ENCODE measurements at places on chromosomes 5 and 9.

GRCh38 chr5:159094745-159095144 is 5.0 kb downstream of the EBF1 start:
- DNase-seq, result peak; percentile 66

- DNase-seq, result peak; percentile 73
These were observed 845 bp upstream of the NR4A3 start for GRCh38 chr9:99820685-99821395.

DNA sequence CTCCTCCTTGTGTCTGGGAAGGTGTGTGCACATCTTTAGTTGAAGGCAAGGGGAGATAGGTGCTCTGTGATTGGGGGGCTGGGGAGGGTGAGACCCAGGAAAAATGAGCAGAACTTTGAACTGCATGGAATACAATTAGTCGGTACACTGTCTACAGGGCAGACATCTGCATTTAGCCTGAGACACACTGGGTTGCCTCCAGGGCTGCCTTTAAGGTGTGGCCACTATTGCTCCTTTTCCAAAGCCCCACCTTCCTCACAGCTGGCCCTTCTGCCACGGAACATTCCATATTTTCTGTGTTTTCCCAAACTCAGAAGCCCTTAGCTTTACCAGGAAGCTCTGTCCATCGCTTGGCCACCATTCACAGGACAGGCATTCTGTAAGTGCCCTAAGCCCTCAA is 247.9 kb downstream of the HSPA4 start:
- no peak for DNase-seq

GRCh38 chr9:104279535-104280177 is 185.5 kb downstream of the SMC2 start:
- DNase-seq, result peak; percentile 60

GRCh38 chr5:176166427-176166826 is 71.8 kb upstream of the SIMC1 start:
- peak; percentile 63 for DNase-seq

DNA sequence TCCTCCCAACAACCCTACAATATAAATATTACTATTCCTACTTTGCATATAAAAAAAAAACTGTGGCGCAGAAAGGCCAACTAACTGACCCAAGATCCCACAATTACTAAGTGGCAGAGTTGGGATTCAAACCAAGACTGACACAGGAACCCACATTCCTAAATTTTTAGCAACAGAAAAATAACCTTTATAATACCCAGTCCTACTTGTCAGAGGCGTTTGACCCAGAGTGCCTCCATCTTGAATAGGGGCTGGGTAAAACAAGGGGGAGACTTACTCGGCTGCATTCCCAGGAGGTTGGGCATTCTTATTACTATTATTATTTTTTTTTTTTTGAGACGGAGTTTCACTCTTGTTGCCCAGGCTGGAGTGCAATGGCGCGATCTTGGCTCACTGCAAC is 2.0 kb upstream of the SLC30A5 start:
- DNase-seq, result no peak

DNA sequence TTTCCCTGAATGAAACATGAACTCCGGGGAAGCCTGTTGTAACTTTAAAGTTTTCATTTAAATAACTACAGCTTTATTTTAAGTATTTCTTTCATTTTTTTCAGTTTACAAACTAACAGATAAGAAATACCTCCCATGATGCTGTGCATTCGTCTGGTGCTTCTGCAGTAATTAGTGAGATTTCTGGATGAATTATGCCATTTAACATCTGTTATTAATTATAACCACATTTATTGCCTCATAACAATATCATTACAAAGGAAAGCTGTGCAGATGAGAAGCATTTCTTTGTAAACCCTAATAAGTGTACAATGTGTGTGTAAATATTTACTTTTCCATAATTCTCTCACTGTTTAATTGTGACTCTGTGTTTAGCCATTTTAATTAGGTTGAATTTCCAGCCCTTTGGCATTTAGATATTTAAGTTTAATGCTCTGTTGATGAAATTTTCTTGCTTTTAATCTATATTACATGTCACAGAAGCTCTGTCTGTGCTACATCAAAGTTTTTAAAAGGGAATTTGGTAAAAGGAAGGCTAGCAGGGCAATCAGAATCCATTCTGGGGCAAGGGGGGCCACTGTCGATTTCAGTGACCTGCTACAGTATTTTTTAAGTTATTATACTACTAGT is 418.0 kb downstream of the SPATA31D1 start:
- no peak for DNase-seq

DNA sequence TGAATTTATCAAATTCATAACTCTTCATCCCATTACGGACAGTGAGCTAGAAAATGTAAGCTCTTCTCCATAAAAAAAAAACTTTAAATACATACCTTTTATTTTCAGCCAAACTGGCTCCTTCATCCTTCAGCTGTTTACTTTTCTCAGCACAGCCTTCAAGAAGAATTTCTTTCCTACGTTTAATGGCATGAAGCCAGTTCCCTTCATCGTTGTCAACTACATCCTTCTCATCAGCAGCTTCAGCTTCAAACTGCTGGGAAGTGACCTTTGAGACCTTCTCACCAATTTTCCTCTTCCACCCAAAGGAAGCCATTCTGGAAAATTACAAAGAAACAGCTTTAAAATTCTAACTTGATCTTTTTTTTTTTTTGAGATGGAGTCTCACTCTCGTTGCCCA is 9.1 kb downstream of the TTC33 start:
- DNase-seq, result no peak

DNA sequence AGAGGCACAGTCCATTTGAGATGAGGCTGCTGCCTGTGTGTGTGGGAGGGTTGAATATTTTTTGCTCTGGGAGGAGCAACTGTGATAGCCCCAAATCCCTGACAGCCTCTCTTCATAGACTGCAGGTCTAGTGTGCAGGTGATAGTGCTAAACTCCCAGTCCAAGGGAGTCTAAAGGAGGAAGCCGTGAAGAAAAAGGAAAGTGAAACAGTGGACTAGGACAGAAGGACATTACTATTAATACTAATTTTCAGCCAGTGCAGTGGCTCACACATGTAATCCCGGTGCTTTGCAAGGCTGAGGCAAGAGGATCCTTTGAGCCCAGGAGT is 295.0 kb downstream of the PDE4D start:
- no peak for DNase-seq

- peak; percentile 35 for DNase-seq
These were observed 20.9 kb downstream of the CDHR2 start for GRCh38 chr5:176570044-176570443.

DNA sequence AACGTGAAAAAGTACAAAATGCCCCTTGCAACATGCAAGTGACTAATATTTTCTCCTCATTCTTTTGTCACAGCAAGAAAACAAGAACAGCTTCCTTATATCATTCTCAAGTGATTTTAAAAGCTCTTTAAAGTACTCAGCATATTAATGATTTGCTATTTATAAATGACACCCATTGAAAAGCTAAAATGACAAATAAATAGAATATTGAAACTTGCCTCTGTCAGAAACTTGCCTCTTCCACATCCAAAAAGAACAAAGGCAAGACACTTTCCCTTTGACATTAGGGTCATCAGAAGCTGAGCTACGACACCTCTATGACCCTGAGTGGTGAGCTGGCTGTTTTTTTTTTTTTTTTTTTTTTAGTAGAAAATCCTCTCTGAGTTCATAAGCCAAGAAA is 339.6 kb upstream of the ITGA1 start:
- DNase-seq, result no peak

DNA sequence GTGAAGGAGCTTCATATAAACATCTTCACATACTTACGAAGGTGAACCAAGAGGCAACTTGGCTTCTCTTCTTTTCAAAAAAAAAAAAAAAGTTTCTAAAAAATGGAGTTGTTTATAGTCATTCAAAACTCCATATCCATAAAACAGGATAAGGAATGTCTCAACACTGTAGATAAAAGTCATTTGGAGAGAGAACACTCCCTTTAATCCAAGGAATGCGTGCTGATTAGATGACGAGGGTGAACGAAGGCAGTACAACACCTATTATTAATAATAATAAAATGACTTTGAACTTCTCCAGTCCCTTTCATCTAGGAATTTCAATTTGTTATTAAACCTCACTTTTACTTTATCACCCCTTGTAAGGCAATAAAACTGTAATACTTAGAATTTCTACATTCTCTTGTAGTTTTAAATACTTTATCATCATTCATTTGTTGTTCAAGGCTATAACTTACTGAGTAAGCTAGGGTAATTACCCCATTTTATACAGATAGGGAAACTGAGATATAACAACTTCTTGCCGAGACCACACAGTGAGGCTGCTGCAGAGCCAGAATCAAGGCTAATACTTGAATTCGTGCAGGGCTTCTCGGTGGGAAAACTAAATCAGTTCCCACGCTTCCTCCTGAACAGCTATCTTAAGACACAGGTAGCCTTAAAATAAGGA is 377.1 kb downstream of the EFNA5 start:
- no peak for DNase-seq

DNA sequence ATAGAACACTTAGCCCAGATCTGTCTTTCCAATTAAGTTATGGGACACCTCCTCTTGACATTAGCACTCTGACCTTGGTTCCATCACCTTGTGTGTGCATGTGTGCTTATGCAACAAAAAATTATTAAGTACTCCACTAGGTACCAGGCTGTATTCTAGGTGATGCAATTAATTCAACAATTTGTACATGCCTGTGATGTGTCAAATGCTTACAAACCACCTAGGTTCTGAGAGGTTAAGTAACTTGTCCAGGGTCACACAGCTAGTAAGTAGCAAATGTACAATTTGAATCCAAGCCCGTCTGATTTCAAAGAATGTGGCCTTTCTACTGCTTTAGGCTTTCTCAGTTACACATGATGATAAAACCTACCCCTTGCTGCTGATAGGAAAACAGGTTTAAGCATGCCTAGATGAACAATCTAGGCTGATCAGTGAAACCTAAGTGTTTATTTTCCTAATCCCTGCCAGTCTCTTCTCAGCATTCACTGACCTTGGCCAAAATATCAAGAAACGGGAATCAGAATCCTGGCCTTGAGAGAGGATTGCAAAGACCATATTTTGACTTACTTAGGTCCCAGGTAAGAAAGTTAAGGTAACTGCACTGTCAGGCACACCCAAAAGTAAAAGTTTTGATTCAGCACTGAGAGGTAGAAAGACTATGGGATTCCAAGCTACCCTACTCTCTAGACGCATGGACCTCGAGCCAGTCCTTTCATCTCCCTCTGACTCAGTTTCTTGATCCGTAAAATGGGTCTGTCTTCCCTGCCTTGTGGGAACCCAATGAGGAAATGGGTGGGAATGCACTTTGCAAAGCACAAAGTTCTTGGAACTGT is 1.0 kb downstream of the TBC1D2 start:
- peak; percentile 24 for DNase-seq

DNA sequence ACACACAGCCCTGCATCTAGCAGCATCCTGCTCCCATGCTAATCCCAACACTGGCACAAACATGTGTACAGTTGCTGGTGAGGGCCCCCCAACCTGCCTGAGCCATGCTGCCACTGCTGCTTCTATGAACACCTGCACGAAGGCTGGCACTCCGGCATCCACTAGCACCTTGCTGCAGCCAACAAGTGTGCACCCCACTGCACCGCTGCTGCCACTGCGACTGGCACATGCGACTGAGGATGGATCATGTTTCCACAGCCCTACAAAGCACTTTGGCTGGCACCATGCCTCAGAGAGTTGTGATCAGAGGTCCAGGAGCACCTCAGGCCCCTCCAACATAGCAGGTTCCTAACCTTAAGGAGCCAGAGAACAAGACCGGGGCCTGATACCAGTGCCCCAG is 7.8 kb upstream of the PDCD1LG2 start:
- DNase-seq, result no peak

Measured in ELR (cell line).